ENCODE measurements at places on chromosomes 1 and 21.

GRCh38 chr1:76951153-76951552 lies 83.9 kb downstream of the ST6GALNAC5 start:
- DNase-seq, result peak; percentile 45

DNA sequence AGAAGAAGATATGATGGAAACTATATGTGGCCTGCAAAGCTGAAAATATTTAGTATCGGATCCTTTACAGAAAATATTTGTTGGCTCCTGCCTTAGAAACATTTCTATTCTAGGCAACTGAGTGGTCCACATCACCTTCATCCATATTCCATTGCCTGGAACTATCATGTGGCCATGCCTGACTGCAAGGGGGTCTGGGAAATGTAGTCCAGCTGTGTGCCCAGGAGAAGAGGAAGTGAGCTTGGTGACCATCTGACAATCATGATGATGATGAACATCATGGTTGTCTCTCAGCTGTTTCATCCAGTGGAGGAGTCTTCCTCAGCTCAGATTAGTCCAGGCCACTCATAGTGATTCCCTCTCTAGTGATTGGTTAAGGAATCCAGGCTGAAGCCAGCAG lies 61.8 kb upstream of the IFNLR1 start:
- DNase-seq, result no peak

- no peak for DNase-seq
Measured at GRCh38 chr1:6860401-6860800, 75.1 kb downstream of the CAMTA1 start.

- DNase-seq, result no peak
Measured at GRCh38 chr1:203776636-203777035, 11.7 kb downstream of the LAX1 start.

DNA sequence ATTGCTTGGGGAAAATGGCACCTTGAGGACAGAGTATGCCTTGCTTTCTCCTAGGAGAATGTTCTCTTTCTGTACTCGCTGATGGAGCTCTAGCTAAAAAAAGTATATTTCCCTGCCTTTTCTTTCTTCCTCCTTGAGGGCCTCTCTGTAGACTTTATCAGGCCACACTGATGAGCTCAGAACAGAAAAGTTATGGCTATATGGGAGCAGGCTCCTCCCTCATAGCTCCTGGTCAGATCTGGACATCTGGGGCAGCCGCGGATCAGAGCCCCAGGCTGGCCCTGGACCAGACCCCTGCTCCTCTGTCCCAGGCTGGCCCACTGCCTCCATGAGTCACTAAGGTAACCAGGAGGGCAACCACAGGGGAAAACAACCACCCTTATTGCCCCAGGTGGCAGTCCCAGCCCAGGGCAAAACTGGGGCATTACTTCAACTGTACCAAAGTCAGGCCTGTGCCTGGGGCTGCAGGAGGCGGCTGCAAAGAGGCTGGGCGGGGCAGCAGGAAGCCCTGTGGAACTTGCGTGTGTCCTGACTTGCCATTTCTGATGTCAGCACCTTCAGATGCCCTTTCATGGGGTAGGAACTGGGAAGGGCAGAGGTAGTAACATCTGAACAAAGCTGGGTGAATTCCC lies 26.3 kb upstream of the ZNF648 start:
- no peak for DNase-seq

GRCh38 chr1:46368791-46369190 lies 25.3 kb upstream of the FAAH start:
- DNase-seq, result peak; percentile 34

DNA sequence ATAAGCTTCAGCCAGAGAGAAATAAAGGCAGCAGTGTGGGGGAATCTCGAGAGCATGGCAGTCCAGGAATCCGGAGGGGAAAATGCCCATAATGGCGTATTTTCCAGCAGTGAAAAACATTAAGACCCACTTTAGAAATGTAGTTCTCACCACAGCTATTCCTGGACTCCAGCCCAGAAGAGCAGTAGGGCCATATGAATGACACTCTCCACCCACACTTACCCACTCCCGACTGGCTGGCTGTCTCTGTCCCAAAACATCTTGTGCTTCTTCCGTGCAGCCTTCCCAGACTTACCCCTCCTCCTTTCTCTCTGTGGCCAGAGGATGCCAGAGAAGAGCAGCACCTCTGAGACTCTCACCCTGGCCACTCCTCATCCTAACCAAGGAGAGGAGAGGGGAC lies 56.4 kb downstream of the TRABD2B start:
- DNase-seq, result peak; percentile 59

DNA sequence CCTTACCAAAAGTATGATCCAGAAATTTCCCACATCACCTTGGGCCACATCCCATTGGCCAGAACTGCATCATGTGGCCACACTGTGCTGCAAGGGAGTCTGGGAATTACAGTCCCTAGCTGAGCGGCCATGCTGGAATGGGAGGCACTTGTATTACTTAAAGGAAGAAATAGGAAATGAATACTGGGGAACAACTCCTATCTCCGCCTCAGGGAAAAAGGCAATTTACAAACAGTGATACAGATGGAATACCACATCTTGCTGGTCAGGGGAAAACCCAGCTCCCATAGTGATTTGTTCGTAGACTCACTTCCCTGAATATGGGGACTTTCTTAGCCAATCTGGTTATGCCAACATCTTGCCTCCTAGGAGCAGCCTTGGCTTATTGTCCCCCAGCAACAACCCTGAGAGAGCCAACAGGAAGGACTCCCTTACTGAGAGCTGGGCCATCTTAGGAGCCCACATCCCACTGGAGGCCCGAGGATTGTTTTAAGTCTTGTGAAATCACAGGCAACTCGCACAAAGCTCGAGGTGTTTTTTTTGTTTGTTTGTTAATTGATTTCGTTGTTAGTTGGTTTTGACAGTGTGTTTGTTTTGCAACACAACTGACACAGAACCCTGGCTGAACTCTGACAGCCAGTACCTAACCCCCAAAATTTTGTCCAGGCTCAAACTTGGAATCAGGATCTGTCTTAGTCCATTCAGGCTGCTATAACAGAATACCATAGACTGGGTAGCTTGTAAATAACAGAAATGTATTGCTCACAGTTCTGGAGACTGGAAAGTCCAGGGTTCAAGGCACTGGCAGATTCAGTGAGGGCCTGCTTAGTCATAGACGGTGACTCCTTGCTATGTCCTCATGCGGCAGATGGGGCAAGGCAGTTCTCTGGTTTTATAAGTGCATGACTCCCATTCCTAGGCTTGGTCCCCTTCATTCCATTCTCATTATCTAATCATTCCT lies 14.9 kb downstream of the CDA start:
- DNase-seq, result peak; percentile 97

DNA sequence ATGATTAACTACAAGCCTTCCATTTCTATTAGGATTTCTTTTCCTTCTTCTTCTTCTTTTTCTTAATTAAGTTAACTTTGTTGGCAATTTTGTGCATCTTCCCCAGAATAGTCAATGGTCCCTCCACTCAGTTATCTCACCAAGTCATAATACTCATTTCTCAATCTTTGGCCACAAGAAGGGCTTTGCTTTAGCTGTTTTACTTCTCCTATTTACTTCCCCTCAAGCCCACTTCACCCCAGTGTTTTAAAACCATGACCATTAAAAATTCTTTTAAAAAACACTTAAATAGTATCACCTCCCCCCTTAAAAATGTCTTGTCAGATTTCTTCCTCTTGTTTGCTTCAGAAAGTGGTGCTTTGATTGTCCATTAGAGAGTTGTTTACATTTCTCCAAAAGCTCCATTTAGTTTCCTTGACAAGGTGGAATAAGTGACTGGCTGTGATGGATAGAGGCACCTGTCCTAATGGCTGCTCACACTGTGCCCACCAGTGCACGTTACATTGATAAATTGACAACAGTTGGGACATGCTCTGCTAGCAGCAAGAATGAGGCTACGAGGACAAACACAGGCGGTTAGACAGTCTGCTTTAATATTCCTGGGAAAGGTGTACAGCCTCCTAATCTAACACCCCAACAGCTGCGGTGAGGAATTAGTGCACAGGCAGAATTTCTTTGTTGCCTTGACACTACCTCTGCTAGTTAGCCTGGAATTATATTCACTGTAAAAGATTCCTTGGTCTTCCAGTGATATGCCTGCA lies 354.7 kb downstream of the LMO4 start:
- DNase-seq, result peak; percentile 6

DNA sequence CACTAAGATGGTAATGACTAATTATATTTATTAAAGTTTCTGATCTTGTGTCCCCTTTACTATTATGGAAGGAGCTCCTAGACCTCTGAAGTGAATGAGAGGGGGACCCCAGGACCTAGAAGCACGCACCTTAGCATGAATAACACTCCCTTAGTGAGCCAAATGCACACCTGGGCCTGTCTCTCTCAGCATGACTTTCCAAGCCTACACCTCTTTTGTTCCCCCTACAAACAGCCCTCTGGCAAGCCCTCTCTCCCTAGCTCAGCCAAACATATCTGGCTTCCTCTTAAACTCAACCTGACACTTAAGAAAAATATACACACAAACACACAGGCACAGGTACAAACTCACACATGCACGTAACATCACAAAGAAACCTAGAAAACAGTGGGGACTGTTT lies 7.3 kb upstream of the CTH start:
- no peak for DNase-seq

GRCh38 chr1:203572134-203572625 lies 54.5 kb upstream of the ATP2B4 start:
- no peak for DNase-seq

GRCh38 chr1:213393860-213394259 lies 342.8 kb downstream of the RPS6KC1 start:
- DNase-seq, result no peak
